Activated CD4-positive, alpha-beta T cell treated with anti-CD3 and anti-CD28 coated beads for 48 hours (primary cell): ENCODE measurements at places on chromosomes 4 and X.

DNA sequence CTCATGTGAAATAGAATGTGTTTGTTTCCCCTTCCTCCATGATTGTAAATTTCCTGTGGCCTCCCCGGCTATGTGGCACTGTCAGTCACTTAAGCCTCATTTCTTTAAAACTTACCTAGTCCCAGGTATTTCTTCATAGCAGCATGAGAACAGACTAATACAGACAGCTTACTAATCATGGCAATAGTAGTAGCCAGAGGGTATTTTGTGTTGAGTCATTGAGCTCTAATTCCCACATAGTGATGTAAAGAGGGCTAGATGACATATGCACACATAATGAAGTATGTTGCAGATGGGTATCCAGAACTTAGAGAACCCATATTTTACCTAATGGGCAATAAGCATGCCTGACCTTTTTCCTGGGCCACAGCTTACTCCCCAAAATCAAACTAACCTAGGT lies 1197.2 kb downstream of the PCDH7 start:
- no peak for DNase-seq

DNA sequence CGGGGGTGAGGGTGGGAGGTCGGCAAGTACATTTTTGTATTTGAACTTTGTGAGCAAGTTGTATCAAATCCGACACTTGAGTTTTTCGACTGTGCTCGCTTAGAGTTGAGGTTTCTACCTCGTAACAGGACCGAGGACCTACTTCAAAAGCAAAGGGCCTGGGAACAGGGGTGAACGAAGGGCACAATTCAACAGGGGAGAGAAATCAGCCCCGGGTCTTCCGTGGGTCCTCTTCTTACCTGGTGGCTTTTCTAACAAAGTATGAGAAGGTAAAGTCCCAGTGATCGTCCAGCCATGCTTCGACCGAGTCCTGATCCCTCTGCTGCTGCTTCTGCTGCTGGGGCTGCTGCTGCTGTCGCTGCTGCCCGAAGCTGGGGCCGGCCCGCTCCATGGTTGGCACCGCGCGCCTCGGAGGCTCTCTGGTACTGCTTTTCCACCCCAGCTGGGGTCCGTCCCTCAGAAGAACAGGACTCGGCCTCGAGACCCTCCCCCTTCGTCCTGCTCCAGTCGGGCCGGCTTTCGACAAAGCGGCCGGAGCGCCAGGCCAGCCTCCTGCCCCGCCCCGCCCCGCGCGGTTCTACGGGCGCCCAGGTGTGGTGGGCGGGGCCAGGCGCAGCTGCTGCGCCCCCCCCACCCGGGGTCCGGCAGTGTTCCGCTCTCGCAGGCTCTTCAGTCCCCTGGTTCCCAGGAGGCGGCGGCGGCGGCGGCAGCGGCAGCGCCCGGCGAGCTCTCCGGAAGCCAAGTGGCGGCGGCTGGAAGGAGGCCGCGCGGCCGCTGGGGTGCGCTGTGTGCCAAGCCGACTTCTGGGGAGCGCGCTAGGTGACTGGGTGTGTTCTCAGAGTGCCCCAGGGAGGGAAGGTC lies at the start of gene PDE5A:
Gene PDE5A (minus strand): TSS at position 524 of the 861 bp plus-strand sequence. CDS start 133 bp downstream, at position 391.
- peak; percentile 85 for DNase-seq

GRCh38 chrX:37786624-37787422 lies 7.0 kb downstream of the CYBB start:
- DNase-seq, result no peak

DNA sequence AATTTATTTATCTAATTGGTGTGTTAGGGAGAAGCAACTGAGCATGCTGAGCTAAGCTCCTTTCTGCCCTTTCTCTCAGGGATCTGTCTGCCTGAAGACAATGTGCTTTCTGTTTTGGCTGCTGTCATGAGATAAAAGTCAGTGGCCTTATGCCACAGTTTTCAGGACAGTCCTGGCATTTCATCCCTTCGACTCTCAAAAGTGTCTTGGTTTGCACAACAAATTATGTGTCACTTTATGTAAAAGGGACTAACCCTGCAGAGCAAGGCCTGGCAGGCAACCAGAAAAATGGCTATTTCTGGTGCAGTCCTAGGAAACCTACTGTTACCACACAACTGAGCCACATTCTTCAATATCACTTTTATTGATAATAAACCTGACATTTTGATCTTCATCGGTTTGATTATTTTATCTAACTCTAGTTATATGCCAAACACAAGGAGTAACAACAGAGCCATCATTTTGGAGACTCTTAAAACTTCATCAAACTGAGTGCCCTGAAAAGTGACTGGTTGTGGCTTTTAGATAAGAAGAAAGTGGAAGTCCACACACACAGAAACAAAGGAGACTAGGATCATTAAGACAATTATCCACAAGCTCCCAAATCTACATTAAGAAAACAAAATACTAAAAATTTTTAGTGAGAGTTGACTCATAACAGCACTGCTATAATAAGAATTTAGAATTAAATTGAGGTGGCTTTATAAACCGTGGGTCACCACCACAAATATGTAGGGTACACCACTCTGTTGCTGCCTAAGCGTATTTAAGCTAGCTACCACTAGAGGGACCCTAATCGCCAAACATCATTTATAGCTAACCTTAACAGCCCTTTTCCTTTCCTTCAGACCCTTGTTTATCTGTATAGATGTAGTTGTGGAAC lies 95.9 kb upstream of the PTPN13 start:
- no peak for DNase-seq

GRCh38 chrX:42530027-42530426 lies 247.9 kb downstream of the PPP1R2C start:
- no peak for DNase-seq

DNA sequence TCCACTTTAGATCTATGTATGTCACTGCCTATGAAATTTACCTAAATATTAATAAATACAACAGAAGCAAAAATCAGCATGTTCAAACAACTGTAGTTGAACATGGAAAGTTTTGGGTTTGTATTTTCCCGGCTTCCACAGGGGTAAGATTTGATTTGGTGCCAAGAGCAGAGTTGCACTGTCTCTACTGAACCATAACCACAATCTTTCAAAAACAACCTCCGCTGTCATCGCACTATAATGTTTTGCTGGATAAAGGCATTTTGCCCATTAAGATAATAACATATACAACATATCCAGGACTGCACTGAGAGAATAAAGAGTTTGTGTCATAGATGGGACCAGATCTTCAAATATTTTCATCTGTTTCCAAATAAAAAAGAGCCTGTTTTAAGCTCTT lies 94.9 kb downstream of the TENM3 start:
- no peak for DNase-seq

GRCh38 chr4:174210354-174210753 lies 73.1 kb downstream of the FBXO8 start:
- no peak for DNase-seq

- no peak for DNase-seq
Measured at GRCh38 chrX:65783746-65784145, 116.3 kb downstream of the MSN start.

DNA sequence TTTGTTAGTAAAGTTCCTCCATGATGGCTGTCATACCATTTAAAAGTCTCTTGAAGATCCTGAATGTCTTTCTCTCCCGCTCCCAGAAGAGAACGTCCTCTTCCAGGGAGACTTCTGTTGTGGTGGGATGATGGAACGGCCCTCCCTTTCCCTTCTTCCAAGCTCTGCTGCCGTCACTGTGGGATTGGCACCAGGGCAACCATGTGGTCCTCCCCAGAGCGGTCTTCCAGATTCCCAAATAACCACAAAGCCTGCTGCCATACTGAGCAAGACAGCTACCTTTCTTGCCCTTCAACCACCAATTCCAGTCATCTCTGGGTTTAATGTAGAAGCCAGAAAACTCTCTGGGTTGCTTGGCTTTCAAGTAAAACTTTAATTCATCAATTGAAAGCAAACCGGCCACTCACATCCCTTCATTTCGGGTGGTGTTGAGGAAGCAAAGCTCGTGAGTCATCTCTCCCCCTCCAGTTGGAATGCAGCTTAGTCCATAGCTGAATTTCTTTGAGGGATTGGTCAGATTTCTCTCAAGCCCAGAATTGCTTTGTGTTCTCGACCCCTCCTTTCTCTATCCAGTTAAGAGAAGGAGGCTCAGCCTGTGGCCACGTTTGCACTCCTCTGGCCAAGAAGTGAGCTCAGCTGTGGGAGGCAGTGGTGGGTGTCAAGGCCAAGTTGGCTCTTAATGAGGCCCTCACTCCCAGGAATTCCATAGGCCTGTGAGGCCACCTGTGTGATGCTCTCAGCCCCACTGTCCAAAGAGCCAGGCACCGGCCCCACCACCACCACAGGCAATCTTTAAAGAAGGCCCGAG lies 36.9 kb downstream of the FHDC1 start:
- no peak for DNase-seq

DNA sequence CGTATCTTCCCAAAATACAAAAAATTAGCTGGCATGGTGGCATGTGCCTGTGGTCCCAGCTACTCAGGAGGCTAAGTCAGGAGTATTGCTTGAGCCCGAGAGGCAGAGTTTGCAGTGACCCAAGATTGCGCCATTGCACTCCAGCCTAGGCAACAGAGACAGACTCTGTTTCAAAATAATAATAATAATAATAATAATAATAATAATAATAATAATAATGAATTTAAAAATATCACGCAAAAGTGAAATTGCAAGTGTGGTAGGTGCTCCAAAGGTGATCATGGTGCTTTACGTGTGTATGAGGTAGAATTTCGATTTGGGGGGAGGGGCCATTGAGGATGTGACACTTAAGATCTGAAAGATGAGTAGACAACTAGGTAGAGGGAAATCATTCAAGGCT lies 4.9 kb upstream of the HPSE start:
- no peak for DNase-seq

- DNase-seq, result no peak
Measured at GRCh38 chrX:40010550-40011321, 87.0 kb downstream of the BCOR start.

DNA sequence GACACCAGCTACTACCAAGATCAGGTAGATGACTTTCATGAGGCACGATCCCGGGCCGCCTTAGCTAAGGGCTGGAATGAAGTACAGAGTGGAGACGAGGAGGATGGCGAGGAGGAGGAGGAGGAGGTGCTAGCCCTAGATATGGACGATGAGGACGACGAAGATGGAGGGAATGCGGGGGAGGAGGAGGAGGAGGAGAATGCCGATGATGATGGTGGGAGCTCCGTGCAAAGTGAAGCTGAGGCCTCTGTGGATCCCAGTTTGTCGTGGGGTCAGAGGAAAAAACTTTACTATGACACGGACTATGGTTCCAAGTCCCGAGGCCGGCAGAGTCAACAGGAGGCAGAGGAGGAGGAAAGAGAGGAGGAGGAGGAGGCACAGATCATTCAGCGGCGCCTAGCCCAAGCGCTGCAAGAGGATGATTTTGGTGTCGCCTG lies 481 bp downstream of the UTP3 start:
- peak; percentile 40 for DNase-seq

GRCh38 chr4:112664611-112665010 lies 27.7 kb downstream of the LARP7 start:
- DNase-seq, result no peak

DNA sequence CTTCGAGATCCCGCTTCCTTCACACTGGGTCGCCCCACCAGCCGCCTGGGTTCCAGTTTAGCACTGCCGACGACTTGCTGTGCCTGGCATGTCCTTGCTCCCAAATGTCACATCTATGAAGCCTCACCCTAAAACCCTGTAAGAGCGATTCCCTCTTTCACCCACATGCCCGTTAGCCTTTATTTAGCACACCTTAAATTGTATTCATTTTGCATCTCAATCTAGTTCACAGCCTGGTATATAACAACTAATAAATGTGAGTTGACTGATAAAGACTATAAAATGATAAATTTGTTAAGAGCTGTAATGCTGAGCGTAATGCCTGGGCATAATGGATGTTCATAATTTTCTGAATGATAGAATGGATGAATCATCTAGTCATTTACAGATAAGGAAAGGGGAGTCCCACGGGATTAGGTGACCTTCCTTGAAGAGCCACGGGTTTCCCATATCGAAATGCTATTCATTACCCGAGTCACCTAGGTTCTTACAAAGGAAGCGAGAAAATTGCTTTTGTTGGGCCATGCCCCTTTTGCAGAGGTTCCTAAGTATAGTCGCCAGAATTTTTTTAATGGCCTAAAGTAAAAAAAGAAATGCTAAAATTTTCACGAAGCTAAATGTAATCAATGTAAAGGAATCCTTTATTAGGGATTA lies 1.1 kb upstream of the AP1S2 start:
- DNase-seq, result no peak

DNA sequence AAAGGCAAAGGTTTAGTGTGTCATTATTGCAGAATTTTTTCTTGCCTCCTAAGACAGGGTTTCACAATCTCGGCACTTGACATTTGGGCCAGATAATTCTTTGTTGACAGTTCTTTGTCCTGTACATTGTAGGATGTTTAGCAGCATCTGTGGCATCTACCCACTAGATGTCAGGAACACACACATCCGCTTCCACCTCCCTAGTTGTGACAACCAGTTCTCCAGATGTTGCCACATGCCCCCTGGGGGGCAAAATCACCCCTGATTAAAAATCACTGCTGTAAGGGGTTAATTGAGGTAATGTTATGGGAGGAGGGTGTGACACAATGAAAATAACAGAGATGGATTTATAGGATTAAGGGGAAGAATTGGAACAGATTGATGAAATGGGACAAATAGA lies 75.3 kb downstream of the HMGB2 start:
- DNase-seq, result no peak

DNA sequence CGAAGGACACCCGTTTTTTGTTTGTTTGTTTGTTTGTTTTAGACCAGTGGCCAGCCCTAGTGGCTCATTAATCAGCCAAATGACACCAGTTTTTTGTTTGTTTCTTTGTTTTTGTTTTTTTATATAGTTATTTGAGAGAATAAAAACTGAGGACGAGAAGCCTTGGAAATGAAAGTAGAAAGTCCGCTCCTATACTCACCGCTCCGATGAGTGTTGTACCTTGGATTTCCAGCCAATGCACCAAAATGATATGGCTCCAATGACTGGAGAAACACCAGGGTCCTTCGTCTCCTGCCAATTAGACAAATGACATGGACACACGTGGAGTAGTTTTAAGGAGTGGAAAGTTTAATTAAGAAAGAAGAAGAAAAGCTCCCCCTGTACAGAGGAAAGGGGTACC lies 87.9 kb downstream of the ZXDA start:
- DNase-seq, result no peak

GRCh38 chr4:141126769-141127168 lies 6.5 kb downstream of the RNF150 start:
- DNase-seq, result no peak

DNA sequence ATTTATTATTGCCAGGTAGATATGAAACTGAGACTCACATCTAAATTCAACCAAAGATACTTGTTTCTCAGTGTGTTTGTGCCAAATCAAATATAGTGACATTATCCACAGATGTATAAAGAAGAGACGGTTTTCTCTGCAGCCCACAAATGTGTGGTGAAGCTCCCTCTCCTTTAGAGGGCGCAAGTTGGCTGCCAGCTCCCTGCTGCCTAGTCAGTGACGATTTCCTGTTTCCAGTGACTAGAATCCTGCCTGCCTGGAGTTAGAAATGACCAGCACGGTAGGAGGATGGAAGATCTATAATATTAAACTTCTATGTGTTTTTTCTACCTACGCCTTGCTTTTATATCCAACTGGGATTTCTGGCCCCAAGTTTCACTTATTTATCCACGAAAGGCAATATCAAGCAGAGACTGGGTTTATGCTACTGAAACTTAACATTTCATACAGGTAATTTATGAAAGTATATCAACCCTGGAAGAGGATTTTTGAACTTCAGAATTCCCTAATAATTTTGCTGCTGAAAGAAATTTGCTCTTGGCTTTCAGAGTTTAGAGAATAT lies 1793.7 kb upstream of the TENM3 start:
- DNase-seq, result peak; percentile 5

- DNase-seq, result no peak
Measured at GRCh38 chr4:37066159-37066558, 178.4 kb upstream of the NWD2 start.
